Mammary epithelial cell (primary cell): ENCODE measurements at places on chromosomes 6 and 20.

DNA sequence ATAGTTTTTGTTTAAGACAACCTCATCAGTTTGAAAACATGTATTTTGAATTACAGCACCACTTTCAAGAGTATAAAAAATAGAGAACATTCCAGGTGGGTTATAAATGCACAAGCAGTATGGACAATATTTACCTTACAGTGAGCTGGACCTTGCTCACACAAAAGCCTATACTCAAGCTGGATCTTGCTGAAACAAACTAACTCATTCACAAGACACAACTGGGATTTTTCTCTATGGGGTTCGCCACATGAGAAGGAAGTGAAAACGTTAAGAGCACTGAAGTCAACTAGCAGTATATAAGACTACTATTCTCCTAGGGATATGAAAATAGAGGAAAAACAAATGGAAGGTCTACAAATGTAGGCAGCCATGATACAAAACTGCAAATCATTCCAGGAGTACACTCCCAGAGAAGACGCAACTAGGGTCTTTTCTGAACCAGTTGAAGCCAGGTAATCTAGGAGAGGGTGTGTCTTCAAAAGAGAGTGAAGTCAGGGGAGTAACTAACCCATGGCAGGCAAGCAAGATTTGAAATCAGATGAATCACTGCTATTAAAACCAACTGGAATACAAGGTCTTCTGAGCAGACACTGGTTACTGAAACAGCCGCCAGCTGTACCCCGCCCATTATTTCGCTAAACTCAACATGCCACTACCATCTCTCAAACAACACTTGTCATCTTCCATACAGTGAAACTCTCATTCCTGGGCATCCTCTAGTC, 26.5 kb downstream of the STAU1 start:
- DNase-seq = peak; percentile 30

- DNase-seq = peak; percentile 69
Observed at GRCh38 chr20:53623454-53624211, 30.0 kb upstream of the ZNF217 start.

- no peak for DNase-seq
Observed at GRCh38 chr6:66638099-66638498, 931.1 kb upstream of the EYS start.

GRCh38 chr20:14522595-14522994, 185.2 kb upstream of the FLRT3 start:
- peak; percentile 92 for DNase-seq

GRCh38 chr6:169251371-169251802, 2.3 kb downstream of the THBS2 start:
- DNase-seq = no peak

GRCh38 chr6:45507186-45507585, 129.5 kb upstream of the SUPT3H start:
- peak; percentile 43 for DNase-seq

- no peak for DNase-seq
Observed at GRCh38 chr20:62103508-62104233, 18.6 kb upstream of the LSM14B start.

DNA sequence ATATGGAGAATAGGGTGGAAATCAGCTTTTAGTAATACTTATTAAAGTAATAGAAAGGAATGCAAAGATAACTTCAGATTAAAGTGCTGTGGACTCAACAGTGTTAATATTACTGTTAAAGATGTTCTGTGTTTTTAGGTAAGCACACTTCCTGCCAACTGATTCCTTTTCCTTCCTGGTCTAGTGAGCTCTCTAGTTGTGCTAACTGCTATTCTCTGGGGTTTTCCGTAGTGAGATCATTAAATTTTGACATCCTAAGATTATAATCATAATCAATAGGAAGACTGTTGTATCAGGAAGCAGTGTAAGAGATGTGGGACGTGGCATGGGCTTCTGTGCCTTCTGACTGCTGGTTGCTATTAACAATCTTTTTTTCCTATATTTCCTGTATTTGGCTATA, 1.2 kb upstream of the TMEM217 start:
- peak; percentile 61 for DNase-seq

DNA sequence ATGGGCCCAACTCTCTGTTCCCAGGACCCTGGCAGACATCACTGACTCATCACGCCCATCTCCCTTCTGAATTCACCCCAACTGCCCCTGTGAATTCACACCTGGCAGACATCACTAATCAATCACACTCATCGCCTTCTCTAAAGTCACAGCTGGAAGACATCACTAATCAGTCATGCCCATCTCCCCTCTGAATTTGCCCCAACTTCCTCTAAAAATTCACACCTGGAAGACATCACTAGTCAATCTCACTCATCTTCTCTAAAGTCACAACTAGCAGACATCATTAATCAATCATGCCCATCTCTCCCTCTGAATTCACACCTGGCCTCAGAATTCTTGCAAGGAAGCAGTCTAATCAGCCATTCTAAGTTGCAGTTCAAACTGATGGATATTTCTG, 111.1 kb downstream of the FOXA2 start:
- DNase-seq = no peak

DNA sequence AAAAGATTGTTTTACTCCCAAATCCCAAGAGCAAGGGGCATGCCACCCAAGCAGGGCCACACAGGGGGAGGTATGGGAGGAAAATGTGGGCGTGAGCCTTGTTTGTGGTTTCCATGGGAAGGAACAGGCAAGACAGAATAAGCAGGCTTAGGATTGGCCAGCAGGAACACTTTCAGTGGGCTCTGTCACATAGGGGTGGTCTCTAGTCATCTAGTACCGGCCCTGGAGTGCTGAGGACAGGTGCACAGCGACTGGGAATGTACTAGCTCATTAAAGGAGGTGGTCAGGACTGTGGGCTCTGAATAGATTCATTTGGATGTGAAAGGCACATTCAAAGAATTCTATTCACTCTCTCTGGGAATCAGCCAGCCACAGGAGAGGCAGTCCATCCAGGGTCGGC, 175.6 kb downstream of the TBC1D7 start:
- DNase-seq = no peak

DNA sequence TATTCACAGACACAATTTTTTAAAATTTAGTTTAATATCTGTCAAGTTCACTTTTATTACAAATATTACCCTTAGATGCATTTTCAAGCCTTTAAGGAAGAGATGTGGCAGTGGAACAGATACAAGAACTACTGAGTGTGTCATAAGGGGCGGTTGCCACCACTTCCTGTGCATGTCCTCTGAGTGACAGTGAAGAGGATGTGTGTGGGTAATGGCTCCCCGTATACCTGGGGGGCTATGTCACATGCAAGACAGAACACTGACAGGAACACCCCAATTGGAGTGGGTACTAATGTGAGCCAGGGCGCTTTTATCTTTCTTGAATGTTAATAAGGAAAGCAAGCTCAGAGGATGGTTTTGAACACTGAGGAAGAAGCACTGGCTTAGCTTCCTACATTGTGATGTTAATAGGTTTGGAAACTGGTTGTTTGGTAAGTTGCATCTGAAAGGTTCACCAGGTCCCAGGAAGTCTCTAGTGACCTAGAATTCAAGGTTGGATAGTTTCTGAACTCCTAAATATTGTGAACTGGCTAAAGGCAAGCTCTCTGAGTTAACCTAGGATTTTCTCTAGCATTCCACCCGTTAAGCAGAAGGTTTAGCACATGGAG, 83.4 kb upstream of the ASF1A start:
- no peak for DNase-seq

- no peak for DNase-seq
Observed at GRCh38 chr6:166285233-166285632, 23.0 kb downstream of the PRR18 start.

DNA sequence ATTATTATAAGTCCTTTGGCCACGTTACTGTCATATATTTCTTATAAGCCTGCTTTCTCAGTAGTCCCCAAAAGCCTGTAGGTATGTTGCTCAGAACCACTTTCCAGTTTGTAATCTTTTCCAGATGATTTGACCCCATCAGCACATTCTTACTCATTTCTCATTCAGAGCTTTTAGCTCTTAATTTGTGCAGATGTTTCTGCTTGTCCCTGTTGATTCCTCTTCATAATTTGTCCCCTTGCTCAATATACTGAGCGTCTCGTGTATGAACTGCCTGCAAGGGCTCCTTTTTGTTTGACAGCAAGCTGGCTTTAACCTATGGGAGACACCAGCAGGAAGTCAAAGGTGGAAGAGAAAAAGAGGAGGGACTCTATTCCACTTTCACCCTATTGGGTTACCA, 733.8 kb upstream of the GJE1 start:
- no peak for DNase-seq

GRCh38 chr6:61887423-61887822, 398.6 kb downstream of the KHDRBS2 start:
- DNase-seq = no peak

GRCh38 chr6:33802186-33802958, 1.4 kb downstream of the MLN start:
- DNase-seq = no peak

DNA sequence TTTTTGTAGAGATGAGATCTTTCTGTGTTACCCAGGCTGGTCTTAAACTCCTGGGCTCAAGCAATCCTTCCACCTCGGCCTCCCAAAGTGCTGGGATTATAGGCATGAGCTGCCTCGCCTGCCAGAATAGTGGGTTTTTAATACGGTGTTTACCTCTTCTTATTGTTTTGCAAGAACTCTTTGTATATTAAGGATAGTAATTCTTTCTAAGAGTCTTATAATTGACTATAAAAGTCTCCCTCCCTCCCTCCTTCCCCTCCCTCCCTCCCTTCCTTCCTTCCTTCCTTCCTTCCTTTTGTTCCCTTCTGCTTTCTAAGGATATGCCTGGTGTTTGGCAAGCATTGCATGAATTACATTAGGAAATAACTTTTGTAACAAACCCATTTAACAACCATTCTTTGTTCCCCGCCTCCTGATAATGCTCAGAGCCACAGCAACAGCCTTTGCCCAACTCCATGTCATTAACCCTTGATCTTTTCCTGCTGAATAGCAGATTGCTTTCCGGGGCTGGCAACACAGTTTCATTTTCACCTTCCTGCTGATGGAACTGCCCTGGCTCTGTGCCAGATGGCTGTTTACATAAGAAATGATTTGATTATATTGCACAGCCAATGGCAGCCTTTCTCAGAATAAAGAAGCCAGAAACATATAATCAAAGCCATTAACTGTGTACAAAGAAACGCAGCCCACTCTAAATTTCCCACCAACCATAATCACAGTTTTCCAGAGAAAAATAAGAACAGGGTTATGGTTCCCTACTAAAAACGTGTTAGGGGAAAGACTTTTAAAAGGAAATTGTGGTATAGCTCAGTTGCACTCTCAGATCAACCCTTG, 143.7 kb upstream of the PTPN1 start:
- peak; percentile 47 for DNase-seq

- no peak for DNase-seq
Observed at GRCh38 chr6:43475516-43475915, 1.9 kb upstream of the TJAP1 start.

GRCh38 chr20:53695797-53696527, 102.3 kb upstream of the ZNF217 start:
- no peak for DNase-seq

- peak; percentile 0 for DNase-seq
Observed at GRCh38 chr6:165987483-165988301, 180.0 kb downstream of the TBXT start.

DNA sequence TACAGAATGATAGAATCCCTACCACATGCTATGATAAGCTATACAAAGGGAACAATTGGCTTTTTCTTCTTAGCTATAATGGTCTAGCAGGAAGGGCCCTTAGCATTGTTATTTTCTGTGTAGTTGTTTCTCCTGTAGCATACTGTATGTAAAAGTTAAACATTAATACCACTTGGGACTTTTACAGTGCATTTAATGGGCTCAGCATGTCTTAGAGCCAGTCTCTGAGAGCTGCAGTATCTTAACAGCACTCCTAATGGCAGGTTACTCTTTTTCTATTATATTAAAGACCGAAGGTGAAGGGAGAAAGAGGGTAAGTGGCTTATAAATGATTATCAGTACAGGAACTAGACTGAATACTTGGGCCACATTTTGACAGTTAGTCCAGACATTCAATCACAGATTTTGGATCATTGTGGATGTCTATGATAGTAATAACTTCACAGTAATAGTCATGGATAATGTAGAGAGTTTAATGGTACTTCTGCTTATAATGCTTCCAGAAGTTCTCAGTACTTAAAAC, 290.7 kb downstream of the PHF3 start:
- no peak for DNase-seq

DNA sequence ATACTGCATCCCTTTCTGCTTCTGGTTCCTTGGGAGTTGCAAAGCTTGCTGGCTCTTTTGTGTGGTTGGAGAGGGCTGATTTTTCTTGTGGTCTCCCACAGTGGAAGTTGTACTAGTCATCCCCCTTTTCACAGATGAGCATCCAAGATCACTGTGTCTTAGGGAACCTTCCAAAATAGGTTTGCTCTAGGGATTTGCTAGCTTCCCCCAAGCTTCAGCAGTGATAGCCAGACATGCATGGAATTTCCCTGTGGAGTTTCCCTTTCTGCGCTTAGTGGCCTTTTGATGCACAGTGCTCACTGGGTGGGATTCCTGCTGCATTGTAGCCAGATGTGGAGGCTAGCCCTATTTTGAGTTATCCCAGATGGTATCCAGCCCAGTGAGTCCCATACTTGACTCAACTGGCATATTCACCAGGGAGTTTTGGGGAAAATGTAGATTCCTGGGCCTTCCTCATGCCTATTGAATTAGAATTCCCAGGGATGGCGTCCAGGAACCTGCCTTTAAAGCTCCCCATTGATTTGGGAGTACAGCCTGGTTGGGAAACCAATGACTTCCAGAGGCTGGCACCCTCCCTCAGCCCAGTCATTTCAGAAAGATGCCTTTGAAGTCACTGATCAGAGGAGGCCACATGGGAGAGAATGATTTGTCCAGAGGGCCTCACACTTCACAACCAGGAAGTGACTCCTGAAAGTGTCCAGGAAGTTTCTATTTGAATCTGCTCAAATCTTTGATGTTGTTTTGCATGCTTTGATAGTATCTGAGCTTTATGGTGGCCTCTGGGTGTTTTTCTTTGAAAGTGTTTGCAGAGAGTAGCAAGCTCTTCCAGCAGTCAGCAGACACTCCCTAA, 25.9 kb downstream of the PPARD start:
- DNase-seq = peak; percentile 46

DNA sequence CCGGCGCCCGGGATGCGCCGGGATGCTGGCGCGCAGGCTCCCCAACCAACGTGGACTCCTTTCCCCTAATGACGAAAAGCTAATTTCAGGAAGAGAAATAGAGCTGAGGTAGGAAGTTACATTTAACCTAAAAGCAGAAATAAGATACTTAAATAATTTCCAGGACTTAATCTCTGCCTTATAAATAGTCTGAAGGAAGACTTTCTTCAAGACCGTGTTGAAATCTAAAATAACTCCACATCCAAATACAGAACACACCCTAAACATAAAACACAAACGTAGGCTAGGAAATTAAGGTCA, 1.3 kb downstream of the ASF1A start:
- no peak for DNase-seq
